Stimulated activated CD8-positive, alpha-beta memory T cell treated with anti-CD3 and anti-CD28 coated beads, Interleukin-15, amount 100 ng/mL, for 4 hours (primary cell): ENCODE measurements at places on chromosomes 5 and 9.

GRCh38 chr9:134186471-134187109 lies 22.2 kb upstream of the RNU6ATAC start:
- no peak for DNase-seq

DNA sequence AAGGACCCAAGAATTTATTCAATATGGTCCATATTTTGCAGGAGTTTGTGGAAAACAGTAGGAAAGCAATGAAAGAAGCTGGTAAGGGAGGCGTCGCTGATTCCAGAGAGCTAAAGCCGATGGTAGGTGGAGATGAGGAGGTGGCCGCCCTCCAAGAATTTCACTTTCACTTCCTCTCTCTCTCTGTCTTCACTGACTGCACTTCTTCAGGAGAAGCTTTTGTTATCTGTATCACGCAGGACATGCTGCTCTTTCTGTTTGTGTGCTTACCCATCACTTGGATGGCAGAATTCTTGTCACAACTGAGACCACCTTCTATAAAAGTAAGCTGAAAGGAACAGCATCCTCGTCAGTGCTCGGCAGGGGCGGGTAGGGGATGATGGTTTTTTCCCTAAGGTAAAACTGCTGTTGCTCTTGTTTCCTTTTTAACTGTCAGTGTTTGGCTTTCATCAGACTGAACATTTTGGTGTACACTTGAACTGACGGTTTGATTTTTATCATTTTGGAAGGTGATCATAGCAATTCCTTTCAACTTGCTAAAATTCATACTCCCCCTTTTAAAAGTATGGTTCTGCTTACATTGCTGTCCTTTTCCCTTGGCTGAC lies 62.4 kb upstream of the FSD1L start:
- DNase-seq = no peak

DNA sequence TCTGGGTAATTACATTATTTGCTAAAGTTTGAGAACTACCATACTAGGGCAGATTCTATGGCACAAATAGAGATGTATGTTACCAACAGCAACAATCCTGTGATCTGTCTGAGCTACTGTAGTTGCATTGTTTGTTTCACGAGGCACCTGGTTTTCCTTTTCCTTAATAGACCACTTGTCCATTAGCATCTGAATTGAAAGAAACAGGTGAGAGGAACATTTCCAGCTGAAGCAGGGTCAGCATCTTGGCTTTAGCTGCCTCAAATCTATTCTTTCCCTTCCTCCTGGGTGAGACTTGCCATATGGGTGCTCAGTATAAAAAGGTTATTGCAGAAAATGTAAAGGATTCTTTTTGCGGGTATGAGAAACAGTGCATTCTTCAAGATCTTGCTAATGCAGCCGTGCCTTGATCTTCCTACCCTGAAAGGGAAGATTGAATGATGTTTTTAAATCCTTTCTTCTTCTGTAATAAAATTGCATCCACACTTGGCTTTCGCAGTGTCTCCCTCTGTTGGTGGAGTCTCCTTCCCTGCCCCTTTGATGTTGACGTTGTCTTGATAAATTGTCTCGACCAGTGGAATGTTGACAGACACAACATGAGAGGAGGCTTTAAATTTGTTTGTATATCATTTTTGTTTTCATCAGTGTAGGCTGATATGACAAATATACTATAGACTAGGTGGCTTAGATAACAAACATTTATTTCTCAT lies 118.0 kb upstream of the BRINP1 start:
- no peak for DNase-seq

- no peak for DNase-seq
These were observed 103.2 kb upstream of the ELL2 start for GRCh38 chr5:96064877-96065276.

DNA sequence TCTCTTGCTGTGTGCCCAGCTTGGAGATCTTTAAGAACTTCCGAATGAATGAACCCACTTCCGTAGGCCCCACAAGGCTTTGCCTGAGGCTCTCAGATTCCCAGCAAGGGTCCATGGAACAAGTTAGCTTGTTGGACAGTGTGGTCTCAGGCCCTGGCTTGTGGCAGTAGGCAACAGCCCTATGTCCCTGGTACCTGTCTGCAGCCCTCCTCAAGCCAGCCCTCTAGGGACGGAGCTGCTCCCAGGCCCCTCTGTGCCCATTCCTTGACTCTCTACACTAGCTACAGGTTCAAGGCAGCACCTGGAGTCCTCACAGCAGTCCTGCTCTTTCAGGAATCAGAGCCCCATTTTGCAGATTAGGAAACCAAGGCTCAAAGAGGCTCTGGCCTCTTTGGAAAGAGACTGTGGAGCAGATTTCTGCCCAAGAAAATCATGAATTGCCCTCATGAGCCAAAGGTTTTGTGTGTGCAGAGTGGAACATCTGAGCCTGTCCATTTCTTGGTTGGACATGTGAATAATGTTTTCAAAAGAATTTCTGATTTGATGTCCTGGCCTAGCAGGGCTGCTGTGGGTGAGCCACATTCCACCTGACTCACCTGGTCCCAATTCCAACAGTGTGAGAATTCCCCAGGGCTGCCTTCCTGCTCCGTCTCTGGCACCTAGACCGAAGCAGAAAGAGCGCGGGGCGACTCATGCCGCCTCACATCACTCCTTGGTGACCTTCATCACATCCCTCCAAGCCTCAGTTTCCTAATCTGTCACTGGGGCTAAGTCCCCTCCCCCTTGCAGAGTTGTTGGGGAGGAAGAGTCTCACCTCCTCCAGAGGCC lies 131.7 kb downstream of the BARX1 start:
- no peak for DNase-seq

DNA sequence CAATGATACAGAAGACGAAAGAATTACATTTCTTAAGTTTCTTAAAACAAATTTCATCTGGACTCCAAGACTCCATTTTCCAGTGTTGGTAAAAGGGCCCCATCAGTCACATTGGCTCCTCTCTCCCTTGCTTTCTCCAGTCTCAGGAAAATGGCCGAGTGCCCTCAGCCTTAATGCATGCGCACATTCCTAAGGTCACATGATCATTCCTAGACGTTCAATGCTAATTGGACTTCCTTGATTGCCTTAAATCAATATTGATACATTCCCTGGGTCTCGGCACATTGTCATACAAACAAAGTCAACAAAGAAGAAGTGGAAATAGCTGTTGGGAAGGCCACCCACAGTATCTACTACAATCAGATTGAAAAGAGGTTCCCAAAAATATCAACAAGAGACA lies 413.6 kb upstream of the GRAMD2B start:
- no peak for DNase-seq

DNA sequence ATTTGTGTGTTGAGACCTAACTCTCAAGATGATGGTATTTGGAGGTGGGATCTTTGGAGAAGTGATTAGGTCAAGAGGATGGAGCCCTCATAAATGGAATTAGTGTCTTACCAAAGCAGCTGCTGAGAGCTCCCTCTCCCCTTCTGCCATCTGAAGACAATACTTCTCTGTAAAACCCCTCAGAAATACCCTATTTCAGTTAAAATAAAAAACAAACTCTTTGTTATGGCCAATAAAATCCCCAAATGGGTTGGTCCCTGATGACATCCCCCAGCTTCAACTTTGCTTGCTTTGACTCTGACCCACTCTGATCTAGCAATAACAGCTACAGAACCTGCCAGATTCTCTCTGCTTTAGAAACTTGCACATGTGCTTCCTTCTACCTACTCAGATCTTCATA lies 100.9 kb downstream of the SNCAIP start:
- DNase-seq = no peak

DNA sequence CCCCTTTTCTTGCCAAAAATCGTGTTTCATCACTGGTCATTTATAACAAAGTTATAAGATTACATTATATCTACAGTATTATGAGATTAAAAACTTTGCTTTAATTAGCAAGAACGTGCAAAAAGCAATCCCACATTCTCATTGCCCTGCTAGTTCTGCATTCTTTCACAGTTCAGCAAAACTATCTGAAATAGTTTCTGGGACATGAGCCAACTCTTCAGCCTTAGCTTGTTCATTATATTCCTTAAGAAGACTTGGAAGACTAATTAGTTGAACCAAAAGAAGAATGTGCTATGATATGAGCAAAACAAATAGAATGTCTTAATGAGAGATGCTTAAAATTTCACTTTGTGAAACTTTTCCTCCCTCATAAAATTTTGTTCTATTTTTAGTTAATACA lies 76.7 kb downstream of the ITGA1 start:
- no peak for DNase-seq

- no peak for DNase-seq
These were observed at the start of gene SMIM33 for GRCh38 chr5:139470821-139471300. Gene SMIM33, plus strand, starts transcription at chr5:139471004. Its CDS starts 118 bp downstream, at chr5:139471122.

- DNase-seq = no peak
These were observed 189.5 kb downstream of the ERCC6L2 start for GRCh38 chr9:96064826-96065481.

GRCh38 chr5:107408564-107408963 lies 262.2 kb downstream of the EFNA5 start:
- no peak for DNase-seq

DNA sequence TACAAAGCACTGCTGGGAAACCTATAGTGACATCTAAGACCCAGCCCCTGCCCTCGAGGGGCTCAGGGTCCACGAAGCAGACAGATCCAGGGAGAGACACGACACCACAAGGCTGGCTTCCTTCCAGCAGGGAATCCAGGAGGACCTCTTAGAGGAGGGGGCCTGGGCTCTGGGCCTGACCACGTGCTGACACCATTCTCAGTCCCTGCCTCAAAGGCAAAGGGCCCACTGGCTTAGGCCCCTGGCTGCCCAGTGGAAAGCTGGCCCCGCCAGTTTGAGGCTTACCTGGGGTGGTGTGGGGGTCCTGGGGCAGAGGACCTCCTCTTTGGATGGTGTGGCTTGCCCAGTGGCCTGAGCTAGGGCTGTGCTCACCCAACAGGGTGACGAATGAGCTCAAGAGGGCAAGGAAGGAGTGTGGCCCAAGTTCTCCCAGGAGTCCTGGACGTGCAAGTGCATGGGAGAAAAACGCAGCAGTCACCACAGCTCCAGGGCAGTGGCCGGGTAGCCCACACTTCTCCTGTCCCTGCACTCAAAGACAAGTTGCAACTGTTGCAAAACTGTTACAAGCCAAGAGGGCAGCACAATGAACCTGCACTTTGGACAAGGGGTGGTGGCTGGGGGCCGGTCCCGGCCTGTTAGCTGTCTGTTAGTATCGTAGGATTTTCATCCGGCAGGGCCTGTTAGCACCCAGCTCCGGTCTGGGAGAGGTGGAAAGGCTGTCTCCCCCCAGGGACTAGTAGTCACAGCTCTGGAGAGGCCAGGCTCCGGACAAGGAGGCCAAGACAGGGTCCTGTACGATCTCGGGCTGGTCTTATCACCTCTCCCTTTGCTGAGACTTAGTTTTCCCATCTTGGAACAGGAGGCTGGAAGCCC lies 1.5 kb upstream of the SARDH start:
- no peak for DNase-seq

- DNase-seq = no peak
These were observed 69.5 kb upstream of the ELL2 start for GRCh38 chr5:96031180-96031579.

DNA sequence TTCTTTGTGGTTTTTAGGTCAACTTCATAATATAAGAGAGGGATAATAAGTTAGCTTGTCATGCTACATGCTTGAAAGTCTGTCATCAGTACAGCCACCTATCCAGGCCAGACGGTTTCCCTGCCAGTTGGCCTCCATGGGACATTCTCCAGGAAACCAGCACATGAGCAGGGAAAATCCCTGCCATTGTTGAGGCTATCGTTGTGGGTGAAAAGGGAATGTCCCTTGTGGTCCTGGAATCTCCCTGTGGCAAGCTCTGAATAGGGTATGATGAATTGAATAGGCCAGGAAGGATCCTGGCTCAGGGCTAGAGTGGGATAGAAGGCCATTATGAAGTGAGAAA lies 12.3 kb downstream of the F2RL1 start:
- DNase-seq = no peak

GRCh38 chr5:166341740-166342337 lies 1949.6 kb upstream of the WWC1 start:
- no peak for DNase-seq

GRCh38 chr5:44664711-44665100 lies 144.0 kb upstream of the MRPS30 start:
- DNase-seq = no peak

DNA sequence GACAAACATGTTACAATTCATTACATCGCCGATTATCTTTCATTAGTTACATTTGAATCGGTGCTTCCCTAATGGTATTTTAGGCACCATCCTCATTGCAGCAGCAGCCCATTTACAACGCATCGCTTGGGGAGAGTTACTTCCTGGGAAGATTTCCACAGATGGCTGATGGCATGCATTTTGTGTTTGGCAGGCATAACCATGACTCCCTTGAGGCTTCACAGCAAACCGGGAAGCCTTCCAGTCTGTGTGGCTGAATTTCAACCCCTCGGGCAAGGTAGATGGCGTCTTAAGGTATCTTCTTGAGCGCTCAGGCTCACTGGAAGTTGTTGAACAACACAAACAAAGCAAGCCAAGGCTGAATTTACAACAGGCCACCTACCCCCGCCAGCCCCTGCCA lies 1.6 kb upstream of the DNAH5 start:
- DNase-seq = no peak

DNA sequence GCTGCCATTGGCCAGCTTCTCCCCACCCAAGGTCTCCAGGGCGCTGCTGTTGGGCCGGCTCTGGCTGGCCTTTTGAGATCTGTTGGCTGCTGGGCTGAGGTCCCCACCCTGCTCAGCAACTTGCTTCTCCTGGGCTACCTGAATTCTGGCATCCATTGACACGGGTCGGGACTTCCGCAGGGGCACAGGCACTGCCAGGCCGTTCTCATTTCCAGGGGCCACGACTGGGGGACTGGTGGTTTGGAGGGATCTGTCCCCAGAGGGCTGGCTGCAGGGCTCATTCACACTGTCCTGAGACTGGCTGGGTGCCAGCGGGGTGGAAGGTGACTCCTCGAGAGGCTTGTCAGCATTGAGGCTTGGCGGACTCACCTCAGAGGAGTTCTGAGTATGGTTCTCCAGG lies 87.1 kb upstream of the FBXW11 start:
- no peak for DNase-seq

DNA sequence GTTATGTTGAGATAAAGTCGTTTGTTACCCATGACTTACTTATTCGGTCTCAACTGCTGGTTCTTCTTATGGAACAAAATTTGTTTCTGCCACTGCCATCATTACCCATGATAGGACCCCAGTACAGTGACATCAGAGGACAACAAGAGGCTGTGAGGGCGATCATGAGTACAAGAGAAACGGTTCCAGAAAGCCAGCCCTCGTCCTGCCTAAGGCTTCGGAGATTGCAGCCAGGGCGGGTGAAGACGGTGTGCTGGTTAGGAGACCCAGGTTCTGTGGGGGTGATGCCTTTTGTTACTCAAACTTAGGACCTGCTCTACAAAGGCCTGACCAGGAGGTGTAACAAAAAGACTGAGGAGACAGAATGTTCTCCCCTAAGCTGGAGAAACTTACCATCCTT lies 10.9 kb downstream of the FYB1 start:
- DNase-seq = no peak
